Muscle of leg (tissue), 16 donors: ENCODE measurements at places on chromosomes 7 and 10.

DNA sequence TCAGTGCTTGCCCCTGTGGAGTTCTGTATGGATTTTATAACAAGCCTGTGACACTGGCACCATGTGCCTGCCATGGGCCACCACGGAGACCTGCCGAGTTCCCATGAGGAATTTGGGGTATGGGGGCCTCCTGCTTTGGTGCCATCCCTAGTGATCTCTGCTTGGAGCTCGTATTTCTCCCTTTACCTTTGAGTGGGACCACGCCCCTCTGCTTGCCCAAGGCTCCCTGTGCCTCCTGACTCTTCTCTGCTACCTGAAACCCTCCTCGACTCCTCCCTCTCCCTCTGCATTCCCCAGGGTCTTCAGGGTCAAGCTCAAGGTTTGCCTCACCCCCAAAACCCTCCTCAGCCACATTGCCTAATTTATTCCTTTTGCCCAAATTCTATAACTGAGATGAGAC, 225.0 kb downstream of the BUB3 start:
- DNase-seq = no peak

DNA sequence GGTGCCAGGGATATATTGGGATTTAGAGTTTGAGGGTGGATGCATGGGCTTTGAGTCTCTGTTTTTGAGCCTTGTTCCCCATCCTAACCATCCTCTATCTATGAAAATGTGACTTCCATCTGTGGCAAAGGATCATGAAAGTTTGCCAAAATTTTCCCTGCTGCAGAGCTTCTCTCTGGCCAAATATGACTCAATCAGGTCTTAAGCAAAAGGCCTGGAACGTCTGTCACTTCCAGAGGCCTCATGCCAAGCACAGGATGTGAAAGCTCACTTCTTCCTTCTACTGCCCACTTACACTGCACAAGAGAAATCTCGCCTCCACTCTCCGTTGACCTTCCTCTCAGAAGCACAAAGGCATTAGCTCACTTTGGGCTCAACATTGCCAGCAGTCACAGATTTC, 696.9 kb upstream of the NRP1 start:
- DNase-seq = peak; percentile 88

DNA sequence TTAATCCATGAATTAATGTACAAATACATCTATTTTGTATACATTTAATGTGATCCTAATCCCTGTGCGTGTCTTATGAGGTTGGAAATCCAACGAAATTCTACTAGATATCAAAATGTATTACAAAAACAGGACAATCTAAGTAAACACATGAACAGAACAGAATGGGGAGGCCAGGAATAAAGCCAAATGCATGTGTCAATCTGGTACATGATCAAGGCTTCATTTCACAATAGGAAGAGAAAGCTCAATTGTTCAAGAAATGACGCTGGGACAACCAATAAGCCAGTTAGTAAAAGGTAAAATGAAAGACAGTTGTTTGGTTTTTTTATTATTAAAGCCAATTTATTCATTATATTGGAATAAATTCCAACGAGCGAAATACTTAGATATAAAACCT, 83.0 kb downstream of the COL13A1 start:
- no peak for DNase-seq

- DNase-seq = peak; percentile 23
Observed at GRCh38 chr7:46589286-46589685, 668.2 kb upstream of the IGFBP3 start.

GRCh38 chr7:35250452-35250851, 3.4 kb downstream of the TBX20 start:
- DNase-seq = no peak

DNA sequence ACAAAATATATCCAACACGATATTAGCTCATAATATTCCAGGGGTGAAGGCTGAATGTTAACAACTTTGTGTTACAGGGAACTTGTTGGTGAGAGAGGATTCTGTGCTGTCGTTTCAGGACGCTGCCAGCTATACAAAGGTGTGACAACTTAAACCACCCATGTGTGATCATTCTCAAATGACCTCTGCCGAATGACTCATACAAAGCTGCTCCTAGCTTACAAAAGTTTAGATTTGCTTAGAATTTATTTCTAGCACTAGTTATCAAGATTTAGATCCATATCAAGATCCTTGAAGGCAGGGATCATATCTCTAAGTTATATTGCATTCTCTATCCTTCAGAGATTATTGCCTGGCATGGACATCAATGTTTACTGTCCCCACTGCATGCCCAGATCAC, 65.3 kb downstream of the COBL start:
- no peak for DNase-seq

GRCh38 chr7:157141525-157142060, 2.9 kb downstream of the UBE3C start:
- DNase-seq = no peak

GRCh38 chr7:90250601-90251303, 5.8 kb downstream of the CFAP69 start:
- DNase-seq = no peak

DNA sequence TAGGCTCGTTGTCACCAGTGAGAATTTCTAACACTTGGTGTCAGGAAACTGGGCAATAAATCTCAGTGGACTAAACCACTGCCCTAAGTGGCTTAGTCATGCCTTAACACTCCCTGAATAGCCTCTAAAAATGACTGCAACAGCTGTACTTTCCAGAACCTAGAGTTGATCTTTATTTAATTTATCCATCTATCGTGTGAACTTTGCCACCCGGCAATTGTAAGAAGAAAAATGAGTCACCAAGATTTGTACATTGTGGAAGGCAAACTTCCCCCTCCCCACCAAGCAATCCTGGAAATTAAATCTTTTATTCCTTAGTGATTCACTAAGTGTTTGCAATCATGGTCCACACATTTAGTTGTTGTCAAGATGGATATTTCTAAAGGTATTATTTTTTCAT, 47.1 kb downstream of the NXPH1 start:
- peak; percentile 18 for DNase-seq
